ENCODE measurements at places on chromosomes 5 and 9.

GRCh38 chr9:91972076-91972626 lies 22.1 kb upstream of the ROR2 start:
- no peak for DNase-seq

- DNase-seq: no peak
Observed at GRCh38 chr9:88478246-88478645, 56.7 kb upstream of the NXNL2 start.

DNA sequence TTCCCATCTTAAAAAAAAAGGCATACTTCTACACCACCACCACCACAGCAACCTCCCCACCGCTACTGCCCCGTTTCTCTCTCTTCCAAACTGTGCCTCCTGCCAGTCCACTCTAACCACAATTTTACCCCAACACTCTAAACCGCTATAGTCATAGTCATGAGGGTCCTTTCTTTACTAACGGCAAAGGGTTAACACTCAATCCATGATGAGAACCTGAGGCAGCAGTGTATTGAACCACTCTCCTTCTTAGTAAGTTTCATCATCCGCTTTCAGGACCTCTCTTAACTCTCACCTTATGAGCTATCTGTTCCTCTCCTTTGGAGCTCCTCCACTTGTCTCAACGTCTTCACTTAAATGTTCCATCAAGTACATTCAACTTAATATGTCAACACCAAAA lies 34.0 kb downstream of the IDNK start:
- DNase-seq: no peak

GRCh38 chr9:138065287-138065686 lies 187.7 kb downstream of the CACNA1B start:
- DNase-seq: no peak

DNA sequence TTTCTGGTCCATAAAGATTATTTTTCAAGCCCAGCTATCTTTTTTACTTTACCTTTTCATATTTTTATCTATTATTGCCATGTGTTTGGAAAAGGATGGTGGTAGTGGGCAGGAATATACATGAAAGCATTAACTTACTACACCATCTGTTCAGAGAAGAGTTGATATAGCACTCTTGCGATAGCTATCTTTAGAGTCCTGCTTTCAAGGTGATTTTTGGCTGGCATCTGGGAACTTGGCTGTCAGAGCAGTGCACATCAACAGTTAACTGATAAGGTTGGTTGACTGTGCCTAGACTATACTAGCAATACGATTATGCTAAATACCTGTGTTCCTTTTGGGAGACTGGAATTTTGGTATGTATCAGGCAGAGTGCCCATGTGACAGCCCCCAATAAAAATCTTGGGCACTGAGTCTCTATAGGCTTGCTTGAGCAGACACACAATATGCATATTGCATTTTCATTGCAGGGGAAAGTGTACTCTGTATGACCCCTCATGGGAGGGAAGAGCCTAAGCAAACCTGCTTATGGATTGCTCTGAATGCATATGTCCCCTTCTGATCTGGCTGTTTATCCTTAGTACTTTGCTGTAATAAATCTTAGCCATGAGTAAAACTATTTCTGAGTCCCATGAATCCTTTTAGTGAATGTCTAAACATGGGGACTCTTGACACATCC lies 227.6 kb upstream of the C9orf72 start:
- DNase-seq: no peak

- no peak for DNase-seq
Observed at GRCh38 chr5:116378007-116378776, 196.4 kb downstream of the SEMA6A start.

GRCh38 chr9:101629636-101630035 lies 34.9 kb upstream of the PPP3R2 start:
- DNase-seq: no peak

GRCh38 chr5:97568382-97568781 lies 385.3 kb upstream of the RIOK2 start:
- DNase-seq: no peak

GRCh38 chr5:69516769-69517168 lies 24.2 kb downstream of the OCLN start:
- DNase-seq: no peak

DNA sequence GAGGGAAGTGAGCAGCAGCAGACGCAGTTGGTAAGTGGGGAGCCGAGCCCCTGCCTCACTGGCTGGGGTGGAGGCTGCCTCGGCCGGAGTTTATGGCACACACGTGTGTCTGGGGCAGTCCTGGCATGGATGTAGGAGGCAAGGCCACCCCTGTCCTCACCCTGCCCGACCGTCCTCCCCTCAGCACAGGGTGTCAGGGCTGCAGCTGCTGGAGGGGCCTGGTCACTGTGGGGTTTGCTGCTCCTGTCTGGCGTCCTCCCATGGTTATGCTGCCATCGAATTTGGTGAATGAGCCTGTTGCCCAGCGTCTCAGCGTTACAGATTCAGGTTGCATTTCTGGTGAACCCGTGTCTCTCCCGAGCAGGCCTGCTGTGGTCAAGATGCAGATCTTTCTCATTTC lies 32.4 kb downstream of the CEP72 start:
- no peak for DNase-seq

- DNase-seq: no peak
Observed at GRCh38 chr9:129206905-129207304, 28.8 kb upstream of the IER5L start.

DNA sequence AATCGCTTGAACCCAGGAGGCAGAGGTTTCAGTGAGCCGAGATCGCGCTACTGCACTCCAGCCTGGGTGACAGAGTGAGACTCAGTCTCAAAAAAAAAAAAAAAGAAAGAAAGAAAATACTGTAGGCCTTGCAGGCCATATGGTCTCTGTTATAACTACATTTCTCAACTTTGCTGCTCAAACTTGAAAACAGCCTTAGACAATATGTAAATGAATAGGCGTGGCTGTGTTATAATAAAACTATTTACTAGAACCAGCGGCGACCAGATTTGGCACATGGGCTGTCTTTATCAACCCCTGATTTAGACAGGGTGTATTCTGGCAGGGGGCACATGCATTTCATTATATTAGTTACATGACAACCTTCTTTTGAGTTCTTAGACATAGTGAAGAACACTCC lies 130.0 kb downstream of the C9orf152 start:
- peak; percentile 47 for DNase-seq

DNA sequence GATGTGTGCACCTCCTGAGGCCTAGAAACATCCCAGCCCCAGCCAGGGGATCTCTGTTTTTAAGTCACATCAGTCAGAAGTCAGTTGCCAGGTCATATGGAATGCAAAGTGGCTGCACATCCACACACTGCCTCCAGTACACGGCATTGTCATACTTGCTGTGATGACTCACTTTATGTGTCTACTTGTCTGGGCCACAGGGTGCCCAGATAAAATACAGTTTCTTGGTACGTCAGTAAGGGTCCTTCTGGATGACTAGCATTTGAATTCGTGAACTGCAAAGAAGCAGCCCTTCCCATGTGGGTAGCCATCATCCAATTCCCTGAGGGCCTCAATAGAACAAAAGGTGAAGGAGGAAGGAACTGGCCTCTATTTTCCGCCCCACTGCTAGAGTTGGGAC lies 27.7 kb downstream of the AUH start:
- DNase-seq: peak; percentile 38

GRCh38 chr9:6055216-6055615 lies 39.8 kb upstream of the RANBP6 start:
- peak; percentile 99 for DNase-seq

DNA sequence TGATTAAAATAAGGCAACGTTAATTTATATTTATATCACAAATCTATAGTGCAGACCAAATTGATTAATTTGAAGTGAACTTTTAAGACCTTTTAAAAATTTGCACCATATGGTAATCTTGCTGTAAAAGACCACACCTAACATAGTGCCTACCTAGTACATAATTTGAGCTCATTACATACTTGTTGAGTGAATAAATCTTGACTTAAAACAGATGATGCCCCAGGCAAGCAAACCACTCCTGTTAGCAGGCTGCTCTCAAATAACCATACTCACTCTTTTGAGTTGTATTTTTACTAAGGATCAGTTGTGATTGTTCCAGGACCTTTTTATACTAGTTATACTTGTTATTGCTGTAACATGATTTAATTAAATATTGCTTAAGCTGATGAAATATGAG lies 27.2 kb downstream of the CMYA5 start:
- DNase-seq: no peak

GRCh38 chr9:108550106-108550505 lies 305.7 kb downstream of the ACTL7B start:
- DNase-seq: peak; percentile 37

DNA sequence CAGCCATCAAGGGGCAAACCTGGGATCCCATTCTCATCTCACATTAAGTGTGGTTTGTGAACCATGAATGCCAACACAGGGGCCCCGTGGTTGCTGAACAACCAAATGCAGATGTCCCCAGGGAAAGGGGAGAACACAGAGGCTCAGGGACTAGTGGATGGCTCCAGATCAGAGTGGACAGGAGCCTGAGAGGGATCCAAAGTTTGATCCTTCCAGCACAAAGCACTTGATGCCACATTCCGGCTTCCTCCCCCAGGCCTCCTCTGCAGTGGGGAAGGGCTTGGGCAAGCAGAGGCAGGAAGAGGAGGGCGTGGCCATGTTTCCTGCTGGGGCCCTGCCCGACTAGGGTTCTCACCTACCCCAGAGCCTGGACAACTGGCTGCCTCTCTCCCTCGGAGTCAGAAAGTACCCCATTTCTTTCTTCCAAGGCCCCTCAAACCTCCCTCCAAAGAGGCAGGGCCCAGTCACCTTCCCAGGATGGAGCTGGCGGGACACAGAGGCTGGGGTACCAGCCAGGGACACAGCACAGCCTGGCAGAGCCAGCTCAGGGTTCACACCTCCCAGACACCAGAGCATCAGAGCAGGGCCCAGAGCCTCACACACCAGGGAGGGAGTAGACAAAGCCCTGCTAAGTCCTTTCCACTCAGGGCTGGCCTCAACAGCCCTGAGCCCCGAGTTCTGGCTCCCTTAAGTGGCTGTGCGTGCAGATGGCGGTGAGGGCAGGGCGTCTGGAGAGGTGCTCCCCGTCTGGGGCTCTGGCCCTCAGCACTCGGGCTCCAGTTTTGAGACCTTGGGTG lies 4.3 kb upstream of the RNF44 start:
- DNase-seq: peak; percentile 22

GRCh38 chr9:115952430-115953292 lies 200.9 kb upstream of the PAPPA start:
- DNase-seq: peak; percentile 46

DNA sequence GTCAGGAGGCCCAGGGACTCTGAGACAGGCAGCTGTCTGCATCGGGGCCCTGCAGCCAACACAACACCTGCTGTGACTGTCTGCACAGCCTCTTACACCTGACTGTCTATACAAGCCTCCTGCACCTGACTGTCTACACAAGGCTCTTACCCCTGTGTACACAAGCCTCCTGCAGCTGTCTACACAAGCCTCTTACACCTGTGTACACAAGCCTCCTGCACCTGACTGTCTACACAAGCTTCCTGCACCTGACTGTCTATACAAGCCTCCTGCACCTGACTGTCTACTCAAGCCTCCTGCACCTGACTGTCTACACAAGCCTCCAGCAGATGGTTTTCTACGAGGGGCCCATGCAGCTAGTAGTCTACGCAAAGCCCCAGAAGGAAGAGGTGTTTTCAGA lies 18.6 kb downstream of the IRX2 start:
- DNase-seq: no peak

DNA sequence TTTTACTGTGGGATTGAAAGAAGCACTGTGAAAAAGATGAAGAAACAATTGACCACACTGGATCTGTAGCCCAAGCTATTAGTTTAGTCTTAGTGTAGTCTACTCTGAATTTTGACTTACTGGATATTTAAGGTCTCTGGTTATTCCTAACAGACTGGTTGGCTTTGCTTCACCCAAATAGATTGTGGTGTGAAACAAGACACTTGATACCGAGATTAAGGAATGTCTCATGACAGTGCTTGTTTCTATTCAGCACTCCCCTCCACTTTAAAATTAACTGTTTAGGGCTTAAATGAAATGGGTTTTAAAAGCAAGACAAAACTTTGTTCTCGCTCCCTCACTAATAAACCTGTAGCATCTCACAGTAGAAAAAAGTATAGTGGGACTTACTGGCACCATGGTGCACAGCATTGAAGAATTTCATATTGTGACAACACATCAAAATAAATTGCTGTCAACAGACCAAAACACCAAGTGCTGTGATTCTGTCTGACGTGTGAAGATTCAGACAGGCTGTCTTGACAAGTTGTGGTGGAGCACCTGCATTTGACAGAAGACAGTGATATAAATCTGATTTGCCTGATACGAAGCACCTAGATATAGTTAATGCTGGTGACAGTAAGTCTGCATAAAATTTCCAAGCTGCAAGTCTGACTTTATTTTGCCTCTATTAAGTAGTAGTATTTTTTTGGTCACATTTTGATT lies 73.1 kb downstream of the PBX3 start:
- peak; percentile 24 for DNase-seq

- no peak for DNase-seq
Observed at GRCh38 chr9:5566054-5566618, 55.8 kb downstream of the PDCD1LG2 start.

GRCh38 chr5:107472620-107473064 lies 198.1 kb downstream of the EFNA5 start:
- DNase-seq: no peak

GRCh38 chr9:72812559-72813111 lies 140.2 kb downstream of the ALDH1A1 start:
- DNase-seq: no peak

DNA sequence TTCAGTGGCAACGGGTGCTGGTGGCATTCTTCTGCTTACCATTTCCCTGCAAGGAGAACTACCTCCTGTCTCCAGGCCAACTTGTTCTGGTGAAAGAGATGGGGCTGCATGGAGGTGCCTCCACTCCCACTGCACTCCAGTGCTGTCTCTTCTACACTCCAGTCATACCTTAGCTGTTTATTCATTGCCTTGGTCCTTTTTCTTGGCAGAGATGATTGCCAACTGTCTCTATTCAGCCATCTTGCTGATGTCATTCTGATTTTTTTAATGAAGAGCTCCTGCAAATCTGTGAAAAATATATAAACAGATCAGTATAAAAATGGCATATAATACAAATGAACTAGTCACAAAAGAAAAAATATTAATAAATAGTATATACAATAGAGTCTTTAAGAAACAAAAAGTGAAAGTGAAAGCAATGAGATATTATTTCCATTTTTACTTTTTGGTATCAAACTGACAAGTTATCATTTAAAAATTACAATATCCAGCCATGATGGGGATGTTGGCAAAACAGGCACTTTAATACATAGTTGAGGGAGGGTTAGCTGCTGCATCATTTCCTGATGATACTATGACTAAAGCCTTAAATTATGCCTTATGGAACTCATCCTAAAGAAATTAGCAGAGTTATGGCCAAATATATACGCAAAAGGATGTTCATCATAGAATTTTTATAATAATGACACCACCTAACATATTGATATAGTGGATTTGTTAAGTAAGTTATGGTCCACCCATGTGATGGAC lies 109.4 kb downstream of the CARTPT start:
- DNase-seq: peak; percentile 80

GRCh38 chr5:69492391-69492922 lies at the start of gene OCLN:
Gene OCLN (plus strand): TSS chr5:69492790. CDS start chr5:69504245, 11,455 bp downstream.
- no peak for DNase-seq

DNA sequence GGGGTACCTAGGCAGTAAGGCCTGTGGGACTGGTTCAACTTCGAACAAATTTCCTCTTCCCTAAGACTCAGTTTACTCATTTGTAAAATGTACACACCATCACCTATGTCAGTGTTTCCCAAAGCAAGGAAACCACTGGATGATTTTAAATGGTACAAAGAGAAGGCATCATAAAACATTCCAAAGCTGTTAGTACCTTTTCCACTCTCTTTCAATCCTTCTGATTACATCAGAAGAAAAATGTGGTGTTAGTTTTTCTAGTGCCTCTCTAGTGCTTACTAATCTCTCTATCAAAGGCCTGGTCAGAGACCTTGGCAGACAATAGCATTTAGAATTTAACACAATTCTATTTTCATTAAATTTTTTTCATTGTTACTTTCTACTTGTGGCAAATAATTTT lies 18.1 kb downstream of the NR6A1 start:
- DNase-seq: peak; percentile 72

GRCh38 chr5:87457706-87458105 lies 45.0 kb upstream of the CCNH start:
- DNase-seq: no peak
